Gastroesophageal sphincter (tissue), 4 donors: ENCODE measurements at places on chromosomes 16 and 17.

GRCh38 chr16:47413041-47413440 is 47.8 kb downstream of the ITFG1 start:
- ATAC-seq = no peak

DNA sequence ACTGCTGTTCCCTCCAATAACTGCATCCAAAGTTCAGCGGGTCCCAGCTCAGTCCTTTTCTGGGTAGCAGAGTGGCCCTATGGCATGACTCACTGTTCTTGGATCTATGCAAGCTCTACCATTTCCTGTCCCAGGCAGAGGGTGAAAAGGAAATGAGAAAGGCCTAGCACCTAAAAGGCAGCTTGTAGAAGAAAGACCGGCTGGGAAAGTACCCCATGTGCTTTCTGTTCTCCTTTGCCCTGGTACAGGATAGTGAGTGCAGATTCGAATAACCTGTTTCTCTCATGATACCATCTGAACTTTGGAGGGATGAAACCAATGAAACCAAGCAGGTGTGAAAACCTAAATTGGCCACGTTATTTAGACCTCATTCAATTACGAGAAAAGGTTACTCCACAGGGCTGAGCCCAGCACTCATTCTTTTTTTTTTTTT is 12.7 kb upstream of the HASPIN start:
- ATAC-seq = no peak

DNA sequence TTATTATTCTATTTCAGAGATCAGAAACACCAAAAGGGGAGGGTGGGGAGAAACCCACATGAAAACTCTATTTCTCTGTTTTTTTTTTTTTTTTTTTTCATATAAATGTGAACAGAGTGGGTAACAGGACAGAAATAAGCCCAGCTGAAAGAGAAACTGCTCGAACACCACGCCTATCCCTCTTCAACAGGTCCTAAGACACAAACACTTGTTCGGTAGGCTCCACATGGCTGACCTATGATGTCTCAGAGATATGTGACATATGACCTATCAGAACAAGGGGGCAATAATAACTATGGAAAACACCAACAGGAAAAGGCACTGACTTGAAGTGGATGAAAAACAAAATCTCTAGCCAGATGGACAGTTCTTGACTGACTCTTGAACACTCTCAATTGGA is 44.8 kb downstream of the PARN start:
- ATAC-seq = no peak

GRCh38 chr16:58753711-58754134 is 19.6 kb upstream of the GOT2 start:
- ATAC-seq = no peak

DNA sequence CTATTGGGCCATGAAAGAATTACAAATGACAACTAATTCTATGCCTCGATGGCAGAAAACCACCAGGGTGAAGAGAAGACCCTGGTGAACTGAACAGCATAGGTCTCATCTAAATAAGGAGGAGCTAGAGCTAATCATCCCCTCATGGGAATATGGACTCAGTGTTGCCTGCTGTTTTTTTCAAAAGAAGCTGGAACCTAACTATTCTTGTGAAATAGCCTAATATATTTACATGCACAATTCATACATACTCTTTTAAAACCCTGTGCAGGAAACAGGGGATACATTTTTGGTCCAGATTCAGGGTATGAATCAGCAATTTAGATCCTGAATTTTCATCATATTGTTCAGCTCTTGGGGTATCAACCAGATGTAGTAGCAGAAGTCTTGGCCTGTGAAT is 560.6 kb downstream of the TOX3 start:
- no peak for ATAC-seq

GRCh38 chr16:63774302-63774701 is 1347.6 kb downstream of the CDH11 start:
- ATAC-seq = no peak

- no peak for ATAC-seq
These were observed 11.6 kb upstream of the MPRIP start for GRCh38 chr17:17030515-17031211.

DNA sequence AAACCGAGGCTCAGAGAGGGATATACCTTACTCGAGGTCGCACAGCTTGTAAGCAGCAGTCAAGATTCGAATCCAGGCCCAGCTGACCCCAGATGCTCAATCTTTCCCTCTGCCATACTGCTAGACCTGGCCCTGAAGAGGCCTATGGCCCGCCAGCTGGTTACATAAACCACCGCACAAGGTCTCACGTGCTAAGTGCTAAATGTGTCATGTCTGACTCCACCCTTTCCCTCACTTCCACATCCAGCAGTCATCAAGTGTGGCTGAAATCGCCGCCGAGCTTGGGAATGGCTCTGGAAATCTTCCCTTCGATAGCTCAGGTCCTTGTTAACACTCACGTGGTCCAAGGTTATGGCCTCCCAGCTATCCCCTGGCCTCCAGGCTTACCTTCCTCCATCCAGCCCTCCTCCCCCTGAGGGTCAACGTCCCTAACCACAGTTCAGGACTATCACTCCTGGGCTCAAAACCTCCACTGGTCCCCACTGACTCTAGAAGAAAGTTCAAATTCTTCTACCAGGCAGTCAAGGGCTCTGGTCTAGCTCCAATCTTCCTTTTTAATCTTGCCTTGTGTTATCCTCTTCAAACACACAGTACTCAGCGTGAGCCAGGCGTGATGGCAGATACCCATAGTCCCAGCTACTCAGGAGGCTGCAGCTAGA is 3.5 kb downstream of the ZBTB4 start:
- ATAC-seq = peak; percentile 68

DNA sequence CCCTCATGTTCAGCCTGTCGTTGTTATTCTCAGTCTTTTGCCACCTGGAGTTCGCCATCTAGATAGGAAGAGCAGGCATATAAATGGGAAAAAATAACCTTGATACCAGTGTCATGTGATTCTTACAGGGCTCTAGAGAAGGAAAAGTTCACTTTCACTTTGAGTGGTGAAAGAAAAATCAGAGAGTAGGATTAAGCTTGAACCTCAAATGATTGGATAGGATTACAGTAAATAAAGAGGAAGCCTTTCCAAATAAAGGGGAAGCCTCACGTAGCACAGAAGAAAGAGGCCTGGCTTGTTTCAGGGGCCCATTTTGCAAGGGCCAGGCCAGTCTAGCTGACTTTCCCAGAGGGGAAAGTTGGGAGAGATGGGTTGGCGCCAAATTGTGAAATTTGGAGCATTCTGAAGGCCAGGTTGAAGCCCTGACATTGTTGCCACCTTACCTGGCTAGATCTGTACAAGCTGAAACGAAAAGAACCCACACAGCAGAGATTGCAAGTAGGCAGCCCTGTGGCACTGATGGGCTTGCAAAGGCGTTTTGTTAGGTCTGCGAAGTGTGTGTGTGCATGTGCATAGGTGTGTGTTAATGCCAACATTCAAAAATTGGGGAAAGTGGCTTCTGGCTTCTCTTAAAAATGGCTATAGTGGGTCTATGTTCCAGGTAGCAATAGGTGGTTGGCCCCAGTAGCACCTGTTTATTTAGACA is 38.8 kb downstream of the TMC6 start:
- ATAC-seq = no peak

- peak; percentile 50 for ATAC-seq
These were observed 14.0 kb downstream of the COPZ2 start for GRCh38 chr17:48023400-48024148.

DNA sequence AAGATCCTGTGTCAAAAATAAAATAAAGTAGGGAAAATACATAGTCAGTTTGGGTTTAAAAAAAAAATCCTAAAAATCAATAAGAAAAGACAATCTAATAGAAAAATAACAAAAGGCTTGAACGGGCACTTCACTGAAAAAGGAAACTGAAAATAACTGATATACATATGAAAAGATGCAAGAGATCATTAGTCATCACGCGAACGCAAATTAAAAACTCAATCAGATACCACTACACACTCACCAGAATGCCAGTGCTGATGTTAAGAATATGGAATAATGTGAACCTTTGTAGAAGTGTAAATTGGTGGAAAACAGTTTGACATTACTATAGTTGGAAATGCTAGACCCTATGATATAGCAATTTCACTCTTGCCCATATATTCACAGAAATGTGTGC is 14.6 kb downstream of the GNGT2 start:
- ATAC-seq = no peak

- ATAC-seq = no peak
These were observed 5.4 kb downstream of the DCAF7 start for GRCh38 chr17:63555500-63556156.

DNA sequence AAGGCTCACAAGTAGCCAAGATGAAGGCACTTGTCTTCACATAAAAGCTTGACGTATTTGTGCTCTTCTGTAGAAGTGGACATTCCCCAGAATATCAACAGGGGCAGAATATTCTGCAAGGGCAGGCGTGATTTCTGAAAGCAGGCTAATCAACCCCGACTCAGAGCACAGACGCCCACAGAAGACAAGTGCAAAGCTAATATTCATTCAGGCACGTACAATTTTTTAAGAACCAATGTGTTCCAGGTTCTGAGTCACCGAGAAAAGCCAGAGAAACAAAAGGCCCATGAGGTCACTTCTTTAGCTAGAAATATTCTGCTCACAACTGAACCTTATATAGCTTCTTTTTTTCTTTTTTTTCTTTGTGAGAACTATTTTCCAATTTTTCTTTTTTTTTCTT is 121.6 kb downstream of the DNAH9 start:
- ATAC-seq = peak; percentile 36

- ATAC-seq = no peak
These were observed 85.4 kb downstream of the IRF8 start for GRCh38 chr16:85984231-85984880.

DNA sequence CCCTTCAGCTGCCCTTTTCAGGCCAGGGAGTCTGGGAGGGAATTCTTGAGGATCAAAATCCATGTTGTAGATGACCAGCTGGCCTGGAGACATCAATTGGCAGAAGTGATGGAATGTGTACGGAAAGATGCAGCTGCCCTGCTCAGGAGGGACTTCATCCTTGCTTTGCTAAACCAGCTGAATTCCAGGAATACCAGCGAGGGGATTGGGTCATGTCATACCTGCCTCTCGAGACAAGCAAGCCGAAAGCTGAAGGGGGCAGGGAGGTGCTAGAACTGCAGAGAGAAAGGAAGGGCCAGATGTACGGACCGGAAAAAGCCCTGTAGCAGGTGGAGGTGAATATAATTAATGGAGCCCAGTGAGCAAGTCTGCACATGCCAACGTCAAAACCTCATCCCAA is 25.6 kb upstream of the NTN1 start:
- ATAC-seq = no peak

GRCh38 chr16:62353355-62353754 is 317.1 kb upstream of the CDH8 start:
- no peak for ATAC-seq

GRCh38 chr16:27425961-27426360 is 24.0 kb downstream of the IL21R start:
- no peak for ATAC-seq

DNA sequence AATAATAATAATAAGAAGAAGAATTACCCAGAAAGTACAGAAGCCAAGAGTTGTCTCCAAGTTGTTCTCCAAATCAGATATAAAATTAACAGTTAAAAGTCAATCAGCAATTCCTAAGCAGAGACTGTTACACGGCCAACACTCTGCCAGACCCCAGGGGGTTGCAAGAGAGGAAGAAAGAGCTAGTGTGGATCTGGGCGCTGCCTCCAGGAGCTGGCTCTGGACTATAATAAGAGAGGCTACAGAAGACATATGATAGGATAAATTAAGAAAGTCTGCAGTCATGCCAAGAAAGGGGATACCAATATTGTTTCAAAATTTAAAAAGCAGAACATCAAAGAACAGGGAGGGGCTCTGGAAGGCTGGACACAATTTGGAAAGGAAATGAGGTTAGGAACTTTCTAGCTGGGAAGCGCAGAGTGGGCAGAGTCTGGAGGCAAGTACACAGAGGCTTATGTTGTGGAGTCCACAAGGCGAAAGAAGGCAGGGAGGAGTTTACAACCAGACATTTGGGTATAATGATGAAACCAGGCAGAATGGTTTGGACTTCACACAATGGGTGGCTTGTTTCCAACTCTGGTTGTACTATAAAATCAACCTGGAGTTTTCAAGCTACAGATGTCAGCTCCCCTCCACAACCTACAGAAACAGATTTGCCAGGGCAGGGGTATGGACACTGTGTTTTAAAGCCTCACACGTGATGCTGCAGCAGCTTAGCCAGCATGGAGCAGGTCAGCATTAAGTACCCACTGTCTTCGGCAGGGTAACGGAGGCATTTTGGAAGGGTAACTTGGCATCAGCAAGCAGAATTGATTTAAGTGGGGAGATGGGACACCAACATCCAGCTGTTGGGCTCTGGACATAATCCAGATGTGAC is 49.4 kb downstream of the SLC39A11 start:
- ATAC-seq = no peak

DNA sequence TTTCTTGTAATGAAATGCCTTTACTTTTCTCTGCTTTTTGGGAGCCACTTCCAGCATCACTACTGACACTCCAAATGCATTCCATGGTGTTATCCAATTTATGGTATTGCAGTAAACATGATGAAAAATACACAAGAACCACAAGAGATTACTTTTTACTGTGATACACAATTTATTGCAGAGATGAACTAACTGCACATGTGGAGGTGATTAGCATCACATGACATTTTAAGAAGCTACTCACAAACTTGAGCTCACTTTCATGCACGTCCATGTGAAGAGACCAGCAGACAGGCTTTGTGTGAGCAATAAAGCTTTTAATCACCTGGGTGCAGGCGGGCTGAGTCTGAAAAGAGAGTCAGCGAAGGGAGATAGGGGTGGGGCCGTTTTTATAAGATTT is 780.5 kb upstream of the GOT2 start:
- no peak for ATAC-seq

- ATAC-seq = no peak
These were observed 127.6 kb downstream of the ABCC6 start for GRCh38 chr16:16095646-16096045.
